ENCODE measurements at places on chromosomes 12 and 14.
A peak's percentile ranks its signal among the peaks of the same experiment; 100 is the strongest.

GRCh38 chr12:100565987-100566545 lies 7.4 kb upstream of the GAS2L3 start:
- no peak for DNase-seq

DNA sequence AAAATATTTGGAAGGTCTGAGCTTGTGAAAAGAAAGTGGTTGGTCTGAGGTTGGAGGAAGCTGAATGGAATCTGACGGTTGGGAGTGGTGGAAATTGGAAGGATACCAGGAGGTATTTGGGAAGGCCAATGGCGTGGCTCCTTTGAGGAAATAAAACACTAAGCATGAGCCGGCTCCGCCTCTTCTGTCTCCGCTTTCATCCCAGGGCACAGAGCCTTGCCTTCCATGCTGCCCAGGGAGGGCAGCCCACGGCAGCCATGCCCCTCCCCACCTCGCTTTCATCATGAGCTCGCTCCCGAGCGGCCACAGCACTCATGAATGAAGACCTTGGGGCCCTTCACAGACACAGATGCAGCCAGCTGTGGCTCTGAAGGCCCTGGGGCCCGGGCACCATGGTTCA lies 36.2 kb downstream of the HSP90AA1 start:
- no peak for DNase-seq

DNA sequence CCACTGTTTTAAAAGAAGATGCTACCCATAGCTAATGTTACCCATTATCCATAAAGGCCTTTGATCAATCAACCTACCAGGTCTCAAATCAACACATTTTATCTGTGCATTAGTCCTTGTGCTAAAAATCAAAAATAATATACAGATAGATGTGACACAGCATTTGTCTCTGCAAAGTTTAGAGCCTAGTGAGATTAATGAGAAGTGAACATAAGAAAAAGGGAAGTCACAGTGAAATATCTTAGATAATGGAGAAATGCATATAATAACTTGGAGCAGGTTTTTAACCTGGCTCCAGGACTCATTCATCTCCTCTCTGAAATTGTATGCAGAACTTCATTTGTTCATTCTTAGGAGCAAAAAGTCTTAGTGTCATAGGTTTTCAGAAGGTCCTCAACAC lies 7.2 kb downstream of the PDE3A start:
- no peak for DNase-seq

DNA sequence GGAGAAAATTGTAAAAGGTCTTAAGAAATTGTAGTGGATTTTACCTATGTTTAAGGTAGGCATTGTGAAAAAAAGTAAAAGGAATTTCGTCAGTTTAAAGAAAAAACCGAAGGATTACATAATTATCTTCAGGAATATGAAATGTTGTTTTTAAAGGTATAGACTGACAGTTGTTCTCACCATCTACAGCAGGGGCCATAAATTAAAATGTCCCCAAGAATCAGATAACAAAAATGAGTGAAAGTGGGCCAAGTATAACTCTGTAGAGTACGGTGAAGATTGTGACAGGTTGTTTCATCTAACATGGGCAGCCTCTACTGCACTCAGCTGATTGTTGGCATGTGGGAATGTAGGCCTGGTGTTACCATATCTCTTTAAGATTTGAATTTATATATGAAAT lies 38.3 kb downstream of the YLPM1 start:
- no peak for DNase-seq

GRCh38 chr14:60656686-60657455 lies 7.6 kb upstream of the SIX1 start:
- peak; percentile 53 for DNase-seq

GRCh38 chr12:110200124-110200417 lies 75.9 kb downstream of the IFT81 start:
- no peak for DNase-seq

- DNase-seq: no peak
Observed at GRCh38 chr12:123488539-123489230, 30.7 kb downstream of the SNRNP35 start.

- DNase-seq: peak; percentile 37
Observed at GRCh38 chr12:6688543-6688998, 604 bp downstream of the ZNF384 start.

DNA sequence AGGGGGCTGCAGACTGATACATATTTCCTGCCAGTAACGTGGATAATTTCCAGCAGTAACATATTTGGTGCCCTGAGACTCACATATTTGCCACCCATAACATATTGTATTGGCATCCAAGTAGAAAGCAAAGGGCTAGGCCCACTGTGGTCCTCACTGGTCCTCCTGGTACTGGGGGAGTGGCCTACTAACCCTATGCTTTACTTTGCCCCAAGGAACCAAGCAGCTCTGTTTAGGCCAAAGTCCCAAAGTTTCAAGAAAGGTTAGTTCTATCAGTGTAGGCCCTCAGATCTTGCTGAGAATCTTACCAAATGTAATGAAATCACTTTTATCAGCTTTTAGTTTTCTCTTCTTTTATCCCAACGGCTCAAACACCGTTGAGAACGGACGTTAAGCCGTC lies 35.4 kb upstream of the NAP1L1 start:
- DNase-seq: no peak

- DNase-seq: no peak
Observed at GRCh38 chr12:102539651-102540553, 59.5 kb upstream of the IGF1 start.

GRCh38 chr14:106556665-106557289 lies 1030.4 kb downstream of the TMEM121 start:
- DNase-seq: peak; percentile 87

DNA sequence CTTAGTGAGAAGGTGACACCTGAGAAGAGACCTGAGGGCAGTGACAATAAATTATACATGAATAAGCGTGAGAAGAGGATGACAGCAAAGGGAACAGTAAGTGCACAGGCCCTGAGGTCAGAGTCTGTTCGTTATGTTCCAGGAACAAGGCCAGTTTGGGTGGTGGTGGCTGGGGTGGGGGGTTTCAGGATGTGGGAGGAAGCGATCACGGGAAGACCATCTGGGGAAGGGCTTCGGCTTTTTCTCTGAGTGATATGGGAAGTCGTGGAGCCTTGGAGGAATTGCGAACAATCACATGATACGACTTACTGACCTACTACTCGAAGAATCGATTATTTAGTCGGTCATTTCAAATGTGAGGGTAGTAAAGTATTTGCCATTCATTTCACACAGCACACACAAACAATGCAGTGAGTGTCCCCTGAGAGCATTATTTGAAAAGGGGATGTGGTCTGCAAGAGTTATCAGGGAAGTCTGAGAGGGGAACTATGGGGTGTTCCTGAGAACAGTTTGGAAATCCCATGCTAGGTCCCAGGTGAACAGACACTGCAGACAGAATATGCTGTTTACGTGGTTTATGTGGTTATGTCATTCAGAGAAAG lies 94.7 kb downstream of the SLC38A1 start:
- DNase-seq: no peak

DNA sequence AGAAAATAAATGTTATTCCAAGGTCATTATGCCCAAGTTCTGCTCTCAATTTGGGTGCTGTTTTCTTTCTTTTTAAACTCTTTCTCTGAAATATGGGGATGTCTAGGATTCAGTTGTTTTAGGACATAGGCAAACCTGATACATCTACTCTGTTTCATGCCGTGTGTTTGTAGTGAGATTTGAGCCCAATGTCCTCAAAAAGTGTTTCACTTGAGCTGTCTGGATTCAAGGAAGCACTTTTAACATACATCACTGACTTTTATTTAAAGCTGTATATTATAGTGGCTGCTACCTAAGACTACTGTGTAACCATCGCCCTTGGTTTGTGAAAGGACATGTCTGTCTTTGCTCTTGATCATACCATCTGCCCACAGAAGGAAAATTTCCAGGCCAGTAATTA lies 709.3 kb upstream of the STXBP6 start:
- no peak for DNase-seq

- no peak for DNase-seq
Observed at GRCh38 chr12:107163413-107163812, 70.1 kb upstream of the CRY1 start.

GRCh38 chr14:95301527-95302187 lies 18.1 kb downstream of the CLMN start:
- no peak for DNase-seq

GRCh38 chr12:63917864-63918799 lies 73.6 kb downstream of the SRGAP1 start:
- no peak for DNase-seq

DNA sequence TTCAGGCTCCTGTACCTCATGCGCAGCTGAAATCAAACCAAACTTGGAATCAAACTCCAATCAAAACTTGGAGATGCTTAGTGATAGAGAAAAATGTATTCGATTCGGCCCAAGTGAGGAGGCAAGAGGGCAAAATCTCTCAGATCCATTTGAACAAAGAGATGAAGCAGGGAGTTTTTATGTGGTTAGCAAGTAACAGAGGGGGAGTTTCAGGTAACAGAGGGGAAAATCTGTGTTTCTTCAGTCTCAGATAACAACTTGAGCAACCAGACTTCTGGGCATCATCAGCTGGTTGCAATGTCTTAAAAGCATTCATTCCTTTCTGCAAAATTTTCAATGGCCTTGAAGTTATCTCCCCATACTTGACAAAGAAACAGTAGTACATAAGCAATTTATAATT lies 245.1 kb upstream of the AVPR1A start:
- no peak for DNase-seq

- no peak for DNase-seq
Observed at GRCh38 chr14:65237941-65238340, 135.6 kb upstream of the MAX start.

DNA sequence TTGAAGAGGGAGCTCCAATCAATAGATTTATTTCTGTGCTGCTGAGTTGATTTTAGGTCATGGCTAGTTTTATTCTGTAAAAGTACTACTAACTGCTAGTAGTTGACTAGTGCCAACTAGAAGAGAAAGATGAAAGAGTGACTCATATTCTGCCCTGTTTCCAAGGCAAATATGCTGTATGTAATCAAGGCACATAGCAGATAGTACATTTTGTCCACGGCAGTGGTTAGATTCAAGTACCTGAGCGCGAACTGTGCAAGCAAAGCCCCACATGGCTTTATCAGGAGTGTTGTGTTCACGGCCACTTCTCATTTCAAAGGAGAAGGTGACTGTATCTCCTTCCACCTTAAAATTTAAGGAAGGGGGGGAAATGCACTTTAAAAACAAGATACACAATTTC lies 126.8 kb downstream of the TRAFD1 start:
- no peak for DNase-seq

DNA sequence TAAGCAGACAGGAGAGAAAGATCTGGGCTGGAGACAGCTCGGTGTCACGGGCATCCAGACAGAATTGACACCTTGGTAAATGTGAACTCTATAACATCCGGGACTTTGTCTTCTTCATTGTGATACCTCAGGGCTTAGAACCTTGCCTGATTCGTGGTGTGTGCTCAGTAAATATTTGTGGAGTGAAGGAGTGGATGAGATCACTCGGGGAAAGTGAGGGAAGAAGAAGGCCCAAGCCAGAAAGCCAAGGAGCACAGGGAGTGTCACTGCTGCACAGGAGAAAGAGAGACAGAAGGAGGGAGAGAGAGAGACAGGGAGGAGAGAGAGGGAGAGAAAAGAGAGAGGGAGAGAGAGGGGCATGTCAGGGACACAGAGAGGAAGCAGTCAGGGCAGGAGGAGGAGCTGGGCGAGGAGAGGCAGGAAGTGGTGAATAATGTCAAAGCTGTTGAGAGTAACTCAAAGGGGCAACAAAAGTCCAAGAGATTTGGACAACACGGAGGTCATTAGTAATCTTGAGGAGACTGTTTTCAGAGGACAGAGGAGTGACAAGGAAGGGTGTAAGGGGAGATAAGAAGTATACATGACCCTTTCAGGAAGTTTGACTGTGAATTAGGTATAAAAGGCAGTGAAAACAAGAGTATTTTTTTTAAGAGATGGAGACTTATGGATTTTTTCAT lies 141.6 kb upstream of the MAX start:
- DNase-seq: peak; percentile 53

DNA sequence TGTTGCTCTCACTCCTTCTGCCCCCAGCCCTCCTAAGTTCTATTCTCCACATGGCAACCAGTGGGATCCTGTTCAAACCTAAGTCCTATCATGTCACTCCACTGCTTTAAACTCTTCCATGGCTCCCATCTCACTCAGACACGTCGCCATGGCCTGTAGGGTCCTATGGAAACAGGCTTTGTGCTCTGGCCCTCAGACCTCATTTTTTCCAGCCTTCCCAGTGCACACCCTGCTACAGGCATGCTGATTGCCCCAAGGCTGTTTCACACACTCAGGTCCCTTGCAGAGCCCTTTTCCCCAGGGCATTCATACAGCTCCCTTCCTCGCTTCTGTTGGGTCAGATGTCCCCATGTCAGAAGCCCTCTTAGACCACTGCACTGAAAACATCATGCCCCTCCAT lies 11.2 kb upstream of the MED13L start:
- DNase-seq: no peak

DNA sequence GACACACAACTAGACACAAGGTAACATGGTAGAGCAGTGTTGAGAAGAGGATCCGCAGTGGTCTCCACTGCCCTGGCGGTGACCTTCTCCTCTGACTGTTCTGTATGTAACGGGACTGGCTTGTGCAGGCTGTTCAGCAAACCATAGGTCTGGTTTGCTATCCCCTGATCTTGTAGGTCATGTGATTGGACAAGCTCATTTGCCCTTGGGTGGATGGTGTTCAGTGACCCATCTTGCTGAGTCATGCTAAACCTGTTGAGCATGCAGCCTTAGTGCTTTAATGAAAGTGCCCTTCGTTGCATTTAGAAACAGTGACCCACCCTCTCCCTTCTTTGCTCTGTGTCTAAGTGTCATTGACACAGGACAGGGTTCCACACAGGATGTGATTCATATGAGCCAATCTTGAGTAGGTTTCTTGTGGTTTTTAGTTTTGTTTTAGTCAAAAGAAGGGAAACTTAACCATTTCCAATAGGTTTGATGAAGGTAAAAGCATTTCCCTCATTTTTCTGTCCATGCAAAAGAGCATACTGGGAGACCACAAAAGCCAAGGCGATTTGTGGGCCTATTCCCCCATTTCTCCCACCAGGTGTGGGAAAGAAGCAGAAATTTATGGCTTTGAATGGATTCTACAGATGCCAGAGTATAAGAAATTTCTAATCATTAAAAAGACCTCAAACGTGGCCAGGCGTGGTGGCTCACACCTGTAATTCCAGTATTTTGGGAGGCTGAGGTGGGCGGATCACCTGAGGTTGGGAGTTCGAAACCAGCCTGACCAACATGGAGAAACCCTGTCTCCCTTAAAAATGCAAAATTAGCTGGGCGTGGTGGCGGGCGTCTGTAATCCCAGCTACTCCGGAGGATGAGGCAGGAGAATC lies 32.6 kb upstream of the HIF1A start:
- DNase-seq: peak; percentile 94

DNA sequence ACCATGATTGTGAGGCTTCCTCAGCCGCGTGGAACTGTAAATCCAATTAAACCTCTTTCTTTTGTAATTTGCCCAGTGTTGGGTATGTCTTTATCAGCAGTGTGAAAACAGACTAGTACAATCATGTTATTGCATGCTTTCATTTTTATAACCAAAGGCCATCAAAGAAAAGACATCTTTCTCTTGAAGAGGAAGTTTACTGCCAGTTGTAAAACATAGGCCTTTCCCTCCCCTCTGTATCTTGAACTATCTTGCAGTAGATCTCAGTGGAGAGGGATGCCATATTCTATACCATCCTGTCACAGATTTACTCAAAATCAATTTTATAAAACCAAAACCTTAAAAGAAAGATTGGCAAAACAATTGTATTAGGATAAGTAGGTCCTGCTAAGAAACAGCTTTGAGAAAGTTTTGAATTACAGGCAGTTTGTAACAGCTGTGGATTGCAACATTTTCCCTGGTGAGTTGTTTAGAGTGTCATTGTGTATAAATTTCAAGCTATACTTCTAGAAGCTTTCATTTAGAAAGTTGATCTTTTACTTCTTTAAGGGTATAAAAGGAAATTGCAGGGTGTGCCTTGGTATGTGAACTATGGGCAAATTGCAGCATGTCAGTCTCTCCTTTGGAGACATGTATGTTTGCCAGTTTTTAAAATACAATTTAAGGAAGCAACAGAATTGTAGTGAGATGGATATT lies 128.0 kb downstream of the ATP23 start:
- no peak for DNase-seq

All from activated CD4-positive, alpha-beta T cell treated with anti-CD3 and anti-CD28 coated beads, Interleukin-2, Interleukin-6, amounts not matched to agents 100 ng/mL and 50 ng/mL, durations not matched to agents 16 hours and 8 hours (primary cell).